ENCODE measurements at places on chromosomes 12 and 14.

DNA sequence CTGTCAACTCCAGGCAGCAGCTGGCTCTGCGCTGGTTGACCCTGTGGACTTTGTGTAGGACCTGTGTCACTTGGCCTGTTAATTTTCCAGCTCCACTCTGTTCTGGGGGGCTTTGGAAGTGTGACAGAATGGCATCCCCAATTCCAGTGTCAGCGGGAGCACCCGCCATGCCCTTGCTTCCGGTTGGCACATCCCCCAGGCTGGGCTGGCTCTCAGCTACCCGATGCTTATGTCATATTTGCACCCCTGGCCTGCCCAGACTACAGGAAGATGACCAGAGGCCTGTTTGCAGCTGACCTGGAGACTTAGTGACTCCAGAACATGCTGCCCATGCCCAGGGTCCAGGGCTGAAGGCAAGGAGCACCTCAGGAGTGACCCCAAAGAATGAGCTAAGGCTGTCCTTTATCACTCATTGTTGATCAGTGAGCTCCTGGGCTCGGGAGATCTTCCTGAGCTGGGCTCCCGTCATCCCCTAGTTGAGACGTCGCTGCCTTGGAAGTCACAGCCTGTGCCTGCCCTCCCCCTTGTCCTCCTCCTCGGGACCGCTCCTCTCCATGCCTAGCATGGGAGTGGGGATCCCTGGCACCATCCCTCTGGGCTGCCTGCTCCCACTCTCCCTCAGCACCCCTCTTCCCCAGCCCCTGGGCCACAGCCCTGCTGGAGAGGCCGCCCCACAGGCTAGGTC lies 163.4 kb upstream of the RTL1 start:
- DNase-seq = no peak

DNA sequence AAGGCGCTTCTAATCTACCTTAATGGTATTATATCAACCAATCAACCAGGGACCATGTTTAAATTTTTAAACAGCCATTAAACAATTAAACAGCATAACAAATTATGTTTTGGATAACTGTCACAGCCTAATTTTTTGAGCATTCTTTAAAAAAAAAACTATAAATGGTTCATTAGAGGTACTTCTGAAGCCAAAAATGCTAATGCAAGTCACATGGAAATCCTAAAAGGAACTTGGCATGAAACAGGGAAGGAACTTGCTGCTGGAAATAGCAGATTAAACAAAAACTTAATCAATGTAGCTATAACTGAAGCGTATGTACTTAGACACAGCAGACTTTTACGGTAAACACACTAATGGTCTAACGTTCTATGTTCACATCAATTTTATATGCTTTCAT lies 190.2 kb upstream of the BTG1 start:
- DNase-seq = no peak

GRCh38 chr14:51576879-51577278 lies 74.8 kb upstream of the FRMD6 start:
- no peak for DNase-seq

DNA sequence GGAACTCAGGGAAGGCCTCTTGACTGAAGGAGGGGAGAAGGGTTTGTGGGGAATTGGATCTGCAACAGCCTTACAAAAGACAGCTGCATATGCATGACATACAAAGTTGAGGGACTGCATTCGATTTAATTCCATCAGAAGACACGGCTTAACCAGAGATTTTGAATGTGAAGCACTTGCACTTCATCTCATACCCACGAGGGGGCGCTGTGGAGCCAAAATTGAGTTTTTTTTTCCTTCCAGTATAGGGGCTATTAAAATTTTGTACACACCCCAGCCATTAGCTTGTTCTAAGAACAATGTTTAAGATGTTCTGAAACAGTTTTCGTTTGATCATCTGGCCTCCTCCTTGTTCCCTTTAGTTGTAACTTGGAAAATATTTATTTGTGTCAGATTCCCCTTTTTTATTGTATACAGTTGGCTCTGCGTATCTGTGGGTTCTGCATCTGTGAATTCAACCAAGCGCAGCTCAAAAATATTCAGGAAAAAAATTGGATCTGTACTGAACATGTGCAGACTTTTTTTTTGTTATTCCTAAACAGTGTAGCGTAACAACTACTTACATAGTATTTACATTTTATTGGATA lies 1.6 kb downstream of the SUDS3 start:
- peak; percentile 48 for DNase-seq

DNA sequence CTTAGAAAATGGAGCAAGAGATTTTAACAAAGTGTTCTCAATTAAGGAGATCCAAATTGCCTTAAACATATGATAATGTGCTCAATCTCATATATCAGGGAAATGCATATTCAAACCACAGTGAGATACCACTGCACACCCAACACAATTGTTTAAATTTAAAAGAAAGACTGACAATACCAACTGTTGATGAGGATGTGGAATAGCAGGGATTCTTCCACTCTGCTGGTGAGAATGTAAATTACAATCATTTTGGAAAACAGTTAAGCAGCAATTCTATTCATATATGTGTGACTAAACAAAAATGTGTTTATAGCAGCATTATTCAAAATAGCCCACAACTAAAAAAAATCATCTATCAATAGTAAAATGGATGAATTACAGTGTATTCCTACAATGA lies 144.2 kb downstream of the KICS2 start:
- peak; percentile 47 for DNase-seq

GRCh38 chr12:23559268-23559753 lies 390.2 kb downstream of the SOX5 start:
- DNase-seq = no peak

DNA sequence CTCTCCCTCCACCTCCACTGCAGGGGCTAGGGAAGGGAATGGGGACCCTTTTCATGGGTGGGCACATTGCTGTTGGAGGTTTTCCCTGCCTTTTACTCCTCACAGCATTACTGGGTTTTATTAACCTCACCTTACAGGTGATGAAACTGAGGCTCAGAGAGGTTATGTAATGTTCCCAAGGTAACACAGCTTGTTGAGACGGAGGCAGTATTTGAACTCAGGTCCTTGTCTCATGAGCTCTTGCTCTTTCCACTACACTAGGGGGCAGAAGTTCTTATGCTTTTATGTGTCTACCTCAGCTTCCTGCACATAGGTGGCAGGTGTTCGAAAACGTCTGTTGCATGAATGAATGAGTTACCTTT lies 11.7 kb downstream of the CISTR start:
- DNase-seq = no peak

DNA sequence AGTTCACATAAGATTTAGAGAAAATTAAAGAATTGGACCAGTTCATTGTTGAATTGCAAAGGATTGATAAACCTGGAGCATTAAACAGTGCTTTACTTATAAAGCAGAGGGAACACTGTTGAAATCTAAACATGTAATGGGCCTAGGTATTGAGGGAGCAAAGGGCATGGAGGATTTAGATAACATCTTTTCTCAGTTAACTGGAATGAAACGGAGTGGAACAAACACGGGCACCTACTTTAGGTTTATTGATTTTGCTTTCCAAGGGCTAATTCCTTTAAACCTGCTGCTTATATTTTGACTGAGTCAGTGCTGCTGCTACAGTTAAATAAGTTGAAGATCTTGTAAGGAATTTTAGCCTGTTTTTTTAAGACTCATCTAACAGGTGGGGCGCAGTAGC lies 5.6 kb downstream of the EIF4B start:
- DNase-seq = no peak
